ENCODE measurements at places on chromosomes 1 and 21. TPM values are rescaled to one million over a fixed set of nuclear protein-coding genes. Genes with fewer than 3 reads are reported as not detected.
A peak's percentile ranks its signal among the peaks of the same experiment; 100 is the strongest.

CELA3B gene
- 1.2 TPM for total RNA-seq

IRF6 gene
- 1.8 TPM for total RNA-seq

ARHGEF2 gene
- 196 TPM for total RNA-seq

GRCh38 chr1:77514921-77515776, 167.3 kb downstream of the ZZZ3 start:
- no peak for DNase-seq

- DNase-seq: no peak
These were observed 58.4 kb upstream of the EPS8L3 start for GRCh38 chr1:109821831-109822745.

DNA sequence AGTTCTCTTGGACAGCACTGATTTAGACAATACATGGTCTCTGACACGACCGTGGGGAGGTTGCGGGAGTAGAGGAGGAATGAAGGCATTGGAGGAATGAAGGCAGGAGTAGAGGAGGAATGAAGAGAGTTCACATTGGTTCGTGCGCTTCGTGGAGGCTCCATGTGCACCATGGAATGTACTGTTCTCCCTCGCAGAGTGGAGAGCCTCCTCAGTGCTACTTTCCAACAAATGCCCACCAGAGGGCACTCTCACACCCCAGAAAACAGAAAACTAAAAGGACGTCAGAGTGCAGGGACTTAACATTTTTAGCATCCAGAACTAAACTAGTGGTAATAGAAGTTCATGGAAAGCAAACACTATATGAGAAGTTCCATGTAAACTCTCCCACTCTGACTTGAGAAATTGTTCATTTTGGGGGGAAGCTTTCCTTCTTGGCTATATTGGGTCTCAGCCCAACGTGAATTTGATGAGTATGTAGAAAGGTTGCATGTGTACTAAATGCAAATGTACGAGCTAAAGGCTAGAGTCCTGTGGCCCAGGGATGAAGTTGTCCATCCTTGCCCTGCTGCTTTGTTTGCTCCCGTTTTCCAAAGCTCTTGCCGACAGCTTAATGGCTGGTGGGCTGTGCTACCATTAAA, 211.6 kb downstream of the LMX1A start:
- peak; percentile 71 for DNase-seq

GRCh38 chr1:115089420-115090185, at the start of gene TSPAN2:
TSS of gene TSPAN2 (minus strand) at chr1:115089503. CDS start at chr1:115089432, 71 bp downstream.
- DNase-seq: peak; percentile 68

- no peak for DNase-seq
These were observed 42.9 kb downstream of the HLX start for GRCh38 chr1:220921971-220922635.

GRCh38 chr1:119112791-119113190, 27.7 kb downstream of the WARS2 start:
- DNase-seq: no peak

DNA sequence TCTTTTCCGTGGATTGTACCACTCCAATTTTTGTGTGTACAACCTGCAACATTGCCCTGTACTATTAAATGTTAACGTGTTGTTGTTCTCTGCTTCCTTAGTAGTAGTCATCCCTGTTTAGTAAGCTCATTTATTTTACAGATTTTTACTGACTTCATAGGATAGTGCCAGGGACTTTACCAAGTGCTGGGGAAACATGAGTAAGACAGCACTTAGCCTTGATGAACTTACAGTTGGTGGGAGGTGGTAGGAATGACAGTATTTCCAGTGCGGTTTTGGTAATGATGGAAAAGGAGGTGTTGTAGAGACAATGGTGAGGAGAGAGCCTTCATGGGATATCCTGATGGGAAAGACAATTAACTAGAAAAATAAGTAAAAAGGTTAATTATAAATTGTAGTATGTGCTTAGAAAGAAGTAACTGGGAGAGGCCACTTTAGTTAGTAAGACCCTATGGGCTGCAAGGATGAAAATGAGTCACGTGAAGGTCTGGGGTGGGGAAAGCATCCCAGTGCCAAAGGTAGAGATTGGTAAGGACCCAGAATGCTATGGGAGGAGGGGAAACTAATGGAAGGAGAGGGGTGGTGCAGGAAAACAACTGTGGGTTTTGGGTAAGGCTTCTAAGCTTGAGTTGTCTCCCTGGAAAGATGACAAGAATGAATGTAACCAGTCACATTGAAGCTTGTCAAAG, 1.7 kb downstream of the RLF start:
- DNase-seq: no peak

Measured in sciatic nerve (tissue), 2 donors.